ENCODE measurements at places on chromosomes 3 and 15.
A peak's percentile ranks its signal among the peaks of the same experiment; 100 is the strongest.

GRCh38 chr3:174253196-174253823 is 605.8 kb upstream of the NAALADL2 start:
- no peak for DNase-seq

DNA sequence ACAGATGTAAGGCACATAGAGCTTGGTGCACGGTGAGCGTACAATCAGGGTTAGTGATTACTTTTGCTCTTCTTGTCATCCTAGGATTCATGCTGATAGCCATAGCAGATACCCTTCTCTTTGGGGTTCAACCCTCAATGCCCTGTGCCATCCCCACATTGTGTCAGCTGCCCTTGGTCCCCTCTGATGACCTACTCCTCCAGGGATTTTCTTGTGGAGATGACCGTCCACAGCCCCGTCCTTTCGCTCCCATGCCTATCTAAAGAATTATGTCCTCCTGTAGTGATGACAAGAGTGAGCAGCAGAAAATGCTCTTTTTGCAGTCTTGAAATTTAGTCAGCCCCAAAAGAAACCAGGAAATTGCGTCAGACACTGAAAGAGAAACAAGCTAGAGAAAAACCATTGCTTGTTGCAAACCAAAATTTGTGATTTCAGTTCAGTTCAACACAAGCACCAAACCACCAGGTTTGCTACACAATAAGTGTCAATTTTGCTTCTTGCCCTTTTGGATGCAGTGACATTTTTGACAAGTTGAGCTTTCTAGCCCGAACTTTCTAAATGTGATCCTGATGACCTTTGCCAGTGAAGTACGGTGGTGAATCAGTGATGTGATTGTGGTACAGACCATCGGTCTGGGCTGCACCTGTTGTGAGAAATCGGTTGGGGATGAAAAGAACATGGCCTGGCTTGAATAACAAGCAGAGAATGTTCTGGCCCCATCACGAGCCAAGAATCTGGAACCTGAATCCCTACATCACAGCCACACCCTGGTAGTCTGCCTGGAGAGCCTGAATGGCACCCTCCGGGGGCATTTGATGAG is 41.3 kb downstream of the CMTM7 start:
- no peak for DNase-seq

DNA sequence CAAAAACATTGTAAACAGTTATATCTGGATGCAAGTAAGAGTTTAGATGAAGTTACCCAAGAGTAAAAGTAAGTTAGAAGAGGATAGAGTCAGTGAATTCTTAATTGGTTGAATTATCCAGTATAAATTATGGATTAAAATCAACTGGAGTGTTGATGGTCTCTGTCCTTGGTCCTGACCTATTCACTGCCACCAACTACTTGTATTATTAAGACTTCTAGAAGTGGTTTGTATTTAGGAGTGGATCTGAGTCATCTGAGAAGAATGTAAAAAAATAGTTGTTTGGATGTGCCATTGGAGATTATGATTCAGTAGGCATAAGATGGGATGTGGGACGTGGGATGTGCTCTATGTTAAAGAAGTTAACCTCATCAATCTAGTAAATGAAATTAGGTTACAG is 86.4 kb downstream of the SYNPR start:
- no peak for DNase-seq

- no peak for DNase-seq
Measured at GRCh38 chr3:188583341-188584161, 429.6 kb downstream of the LPP start.

GRCh38 chr3:143484846-143485512 is 363.3 kb downstream of the SLC9A9 start:
- no peak for DNase-seq

- DNase-seq = no peak
Measured at GRCh38 chr3:46465196-46465520, 453 bp upstream of the LTF start.

GRCh38 chr15:80887148-80887547 is 102.5 kb downstream of the MESD start:
- DNase-seq = no peak

DNA sequence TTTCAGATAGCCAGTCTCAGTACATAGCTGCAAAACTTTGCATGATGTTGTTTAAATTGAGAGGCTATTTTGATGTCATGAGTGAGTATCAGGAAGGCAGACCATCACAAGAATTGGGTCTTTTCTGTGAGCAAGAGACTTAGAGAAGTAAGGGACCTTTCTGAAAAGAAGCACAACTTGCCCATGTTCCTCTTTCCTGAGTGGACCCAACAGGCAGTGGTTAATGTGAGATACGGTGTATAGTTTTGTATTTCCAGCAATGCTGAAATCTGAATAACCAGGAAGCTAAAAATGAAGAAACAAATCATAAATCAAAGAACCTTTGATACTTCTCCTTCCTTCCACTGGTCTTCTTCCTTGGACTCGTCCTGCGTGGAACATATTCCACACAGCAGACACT is 25.1 kb downstream of the MCTP2 start:
- DNase-seq = no peak

- DNase-seq = no peak
Measured at GRCh38 chr15:84983294-84983693, 1.6 kb downstream of the PDE8A start.

GRCh38 chr3:121153851-121154250 is 245.8 kb downstream of the STXBP5L start:
- no peak for DNase-seq

DNA sequence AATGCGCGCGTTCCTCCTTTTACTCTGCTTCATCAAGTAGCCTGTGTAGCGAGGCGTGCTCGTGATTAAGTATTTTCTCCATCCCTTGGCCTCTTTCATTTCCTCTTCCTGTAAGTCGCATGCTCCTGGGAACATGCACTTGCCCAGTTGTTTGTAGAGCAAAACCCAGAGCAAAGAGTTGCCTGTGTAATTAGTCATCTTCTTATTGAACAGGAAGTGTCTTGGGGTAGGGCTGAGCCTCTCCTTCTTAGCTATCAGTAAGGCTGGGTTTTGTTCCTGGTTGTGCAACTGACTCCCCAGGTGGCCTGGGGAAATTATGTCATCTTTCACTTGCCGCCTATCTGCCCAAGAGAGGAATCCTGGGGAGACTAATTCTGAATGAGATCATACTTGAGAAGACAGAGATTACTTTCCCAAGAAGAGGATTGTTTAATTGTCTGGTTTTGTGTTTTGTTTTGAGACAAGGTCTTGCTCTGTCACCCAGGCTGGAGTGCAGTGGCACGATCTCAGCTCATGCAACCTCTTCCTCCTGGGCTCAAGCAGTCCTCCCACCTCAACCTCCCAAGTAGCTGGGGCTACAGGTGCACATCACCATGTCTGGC is 14.9 kb downstream of the LIPH start:
- peak; percentile 2 for DNase-seq

DNA sequence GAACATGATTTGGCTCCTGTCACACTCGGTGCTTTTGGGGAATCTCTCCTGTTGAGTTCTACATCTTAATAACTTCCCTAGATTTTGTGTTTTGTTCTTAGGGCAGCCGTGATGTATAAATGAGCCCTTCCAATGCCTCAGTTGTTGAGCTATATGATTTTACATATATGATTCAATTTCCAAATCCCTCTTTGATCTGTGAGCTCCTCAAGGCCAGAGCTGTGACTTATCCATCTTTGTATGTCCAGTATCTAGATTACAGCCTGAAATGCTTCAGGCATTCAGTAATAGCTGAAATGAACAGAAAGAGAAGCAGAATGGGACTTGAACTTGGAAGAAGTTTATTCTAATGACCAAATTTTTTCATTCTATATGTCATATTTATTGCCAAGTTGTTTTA is 26.6 kb downstream of the CGGBP1 start:
- DNase-seq = no peak

- DNase-seq = no peak
Measured at GRCh38 chr3:179565496-179565895, 2.8 kb downstream of the ACTL6A start.

DNA sequence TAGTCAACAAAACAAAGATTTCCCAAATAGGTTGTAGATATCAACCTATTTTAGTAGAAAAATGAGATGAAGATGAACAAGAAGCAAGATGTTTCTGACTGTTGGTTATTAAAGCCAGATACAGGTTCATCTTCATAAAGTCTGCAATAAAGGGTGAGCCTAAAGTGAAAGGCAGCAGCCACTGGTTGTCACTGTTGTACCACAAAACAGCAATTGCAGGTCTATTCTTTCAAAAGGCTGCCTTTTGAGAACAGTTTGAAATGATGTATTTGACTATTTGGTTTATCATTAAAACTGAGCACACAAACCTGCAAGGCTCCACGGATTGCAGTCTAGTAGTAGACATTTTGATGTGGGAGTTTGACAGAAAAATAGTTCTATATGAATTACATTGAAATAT is 543.4 kb downstream of the GBE1 start:
- no peak for DNase-seq

DNA sequence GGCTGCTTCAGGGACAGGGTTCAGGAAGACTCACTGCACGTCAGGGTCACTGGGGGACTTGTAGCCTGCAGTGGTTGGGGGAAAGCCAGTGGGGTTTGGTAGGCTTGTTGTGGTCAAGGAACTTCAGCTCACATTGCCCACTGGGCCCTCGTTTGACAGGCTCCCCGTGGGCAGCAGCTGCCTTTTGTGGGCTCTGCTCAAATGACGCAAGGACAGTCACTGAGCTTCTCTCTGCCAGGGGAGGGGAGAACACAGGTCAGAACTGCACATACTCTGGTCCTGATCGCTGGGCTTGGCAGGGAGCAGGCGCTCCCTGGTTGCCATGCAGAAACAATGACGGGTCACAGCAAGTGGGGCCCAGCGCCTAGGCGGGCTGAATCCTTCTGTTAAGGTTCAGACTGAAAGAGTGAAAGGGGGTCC is 45.5 kb downstream of the FAM174B start:
- DNase-seq = no peak

GRCh38 chr3:53844262-53845102 is 1.7 kb downstream of the CHDH start:
- DNase-seq = no peak

- DNase-seq = no peak
Measured at GRCh38 chr3:63639806-63640205, 12.7 kb upstream of the SNTN start.

- no peak for DNase-seq
Measured at GRCh38 chr3:53837331-53837730, 8.9 kb downstream of the CHDH start.

GRCh38 chr15:64017082-64017588 is 29.1 kb downstream of the DAPK2 start:
- DNase-seq = no peak

- no peak for DNase-seq
Measured at GRCh38 chr3:62261121-62261520, 112.2 kb downstream of the FEZF2 start.
